ENCODE measurements at places on chromosomes 5 and 9.
A peak's percentile ranks its signal among the peaks of the same experiment; 100 is the strongest.

GRCh38 chr5:83547161-83547560 is 75.6 kb downstream of the VCAN start:
- no peak for DNase-seq

GRCh38 chr9:109401169-109401989 is 80.5 kb upstream of the EPB41L4B start:
- DNase-seq: peak; percentile 69

DNA sequence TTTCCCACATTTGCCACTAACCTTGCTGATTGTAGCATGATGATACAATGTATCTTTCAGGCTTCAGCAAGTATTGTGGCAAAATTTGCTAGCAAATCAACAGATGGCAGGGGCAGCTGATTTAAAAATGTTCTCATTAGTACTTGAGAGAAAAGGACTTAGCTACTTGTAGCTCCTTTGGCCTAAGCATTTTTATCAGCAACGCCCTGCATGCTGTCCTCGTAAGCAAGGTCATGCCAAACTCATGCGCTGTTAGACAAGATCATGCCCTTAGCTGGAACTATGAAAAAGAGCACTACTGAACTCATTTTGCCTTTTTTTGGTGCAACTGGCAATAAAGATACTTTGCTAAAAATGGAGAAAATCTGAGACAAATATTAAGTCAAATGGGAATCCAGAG is 197.1 kb downstream of the ICE1 start:
- no peak for DNase-seq

DNA sequence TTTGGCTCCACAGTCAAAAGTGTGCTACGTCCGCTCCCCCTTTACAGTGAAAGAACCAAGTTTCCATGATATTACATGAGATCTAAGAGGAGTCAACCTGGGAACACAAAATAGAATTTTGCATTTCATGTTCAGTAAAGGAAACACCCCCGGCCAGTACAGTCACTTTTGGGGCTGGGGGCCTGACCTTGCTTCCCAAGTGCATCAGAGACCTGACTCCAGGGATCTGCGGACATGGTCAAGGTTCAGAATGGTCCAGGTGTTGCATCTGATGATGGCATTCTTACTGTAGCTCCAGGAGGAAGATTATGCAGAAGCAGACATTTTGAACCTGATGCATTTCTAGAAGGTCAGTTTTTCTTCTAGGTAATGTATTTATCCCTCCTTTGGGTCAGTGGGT is 39.8 kb downstream of the AK8 start:
- DNase-seq: no peak

DNA sequence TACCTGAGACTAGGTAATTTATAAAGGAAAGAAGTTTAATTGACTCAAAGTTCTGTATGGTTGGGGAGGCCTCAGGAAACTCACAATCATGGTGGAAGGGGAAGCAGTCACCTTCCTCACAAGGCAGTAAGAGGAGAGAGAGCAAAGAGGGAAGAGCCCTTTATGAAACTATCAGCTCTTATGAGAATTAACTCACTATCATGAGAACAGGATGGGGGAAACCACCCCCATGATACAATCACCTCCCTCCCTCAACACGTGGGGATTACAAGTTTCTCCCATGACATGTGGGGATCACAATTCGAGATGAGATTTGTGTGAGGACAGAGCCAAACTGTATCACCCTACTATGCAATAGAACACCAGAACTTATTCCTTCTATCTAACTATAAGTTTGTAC is 27.9 kb downstream of the CD274 start:
- DNase-seq: no peak

DNA sequence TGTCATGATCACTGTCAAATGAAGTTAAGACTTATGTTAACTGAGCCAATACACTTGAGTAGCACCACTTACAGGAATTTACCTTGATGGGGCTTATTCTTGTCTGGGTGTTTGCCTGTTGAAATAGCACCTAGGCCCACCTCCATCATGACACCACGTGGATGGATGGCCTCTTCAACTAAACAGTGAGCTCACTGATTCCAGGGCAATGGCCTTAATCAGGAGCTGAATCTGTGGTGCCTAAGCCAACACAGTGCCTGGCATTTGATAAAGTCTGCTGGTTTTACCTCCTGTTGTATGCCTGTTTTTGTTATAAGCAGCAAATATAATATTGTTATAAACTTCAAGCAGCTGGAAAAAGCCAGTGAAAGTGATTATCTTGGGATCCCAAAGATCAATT is 190.5 kb downstream of the LURAP1L start:
- no peak for DNase-seq

GRCh38 chr9:26013199-26013598 is 335.0 kb upstream of the TUSC1 start:
- DNase-seq: no peak

GRCh38 chr9:11023201-11023600 is 410.4 kb upstream of the PTPRD start:
- no peak for DNase-seq

GRCh38 chr5:78889369-78890140 is 95.6 kb downstream of the ARSB start:
- DNase-seq: no peak
